ENCODE measurements at places on chromosomes 3 and 15.
A peak's percentile ranks its signal among the peaks of the same experiment; 100 is the strongest.

DNA sequence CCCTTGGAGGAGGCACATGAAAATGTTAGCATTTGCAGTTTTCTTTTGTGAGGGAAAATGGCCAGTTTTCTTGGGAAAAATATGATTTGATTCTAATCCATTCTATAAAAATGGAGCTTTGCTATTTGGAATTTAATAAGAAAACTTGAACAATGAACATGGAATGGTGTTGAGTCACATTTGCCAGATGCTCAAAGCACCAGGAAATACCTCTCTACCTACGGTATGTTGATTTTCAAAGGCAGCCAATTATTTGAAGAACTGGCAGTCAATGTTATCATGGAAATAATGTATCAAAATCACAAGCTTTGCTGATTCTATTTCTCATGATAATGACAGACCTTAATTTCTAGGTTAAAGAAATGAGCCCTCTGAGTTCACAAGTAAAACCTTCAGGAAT, 14.9 kb downstream of the NME9 start:
- no peak for DNase-seq

DNA sequence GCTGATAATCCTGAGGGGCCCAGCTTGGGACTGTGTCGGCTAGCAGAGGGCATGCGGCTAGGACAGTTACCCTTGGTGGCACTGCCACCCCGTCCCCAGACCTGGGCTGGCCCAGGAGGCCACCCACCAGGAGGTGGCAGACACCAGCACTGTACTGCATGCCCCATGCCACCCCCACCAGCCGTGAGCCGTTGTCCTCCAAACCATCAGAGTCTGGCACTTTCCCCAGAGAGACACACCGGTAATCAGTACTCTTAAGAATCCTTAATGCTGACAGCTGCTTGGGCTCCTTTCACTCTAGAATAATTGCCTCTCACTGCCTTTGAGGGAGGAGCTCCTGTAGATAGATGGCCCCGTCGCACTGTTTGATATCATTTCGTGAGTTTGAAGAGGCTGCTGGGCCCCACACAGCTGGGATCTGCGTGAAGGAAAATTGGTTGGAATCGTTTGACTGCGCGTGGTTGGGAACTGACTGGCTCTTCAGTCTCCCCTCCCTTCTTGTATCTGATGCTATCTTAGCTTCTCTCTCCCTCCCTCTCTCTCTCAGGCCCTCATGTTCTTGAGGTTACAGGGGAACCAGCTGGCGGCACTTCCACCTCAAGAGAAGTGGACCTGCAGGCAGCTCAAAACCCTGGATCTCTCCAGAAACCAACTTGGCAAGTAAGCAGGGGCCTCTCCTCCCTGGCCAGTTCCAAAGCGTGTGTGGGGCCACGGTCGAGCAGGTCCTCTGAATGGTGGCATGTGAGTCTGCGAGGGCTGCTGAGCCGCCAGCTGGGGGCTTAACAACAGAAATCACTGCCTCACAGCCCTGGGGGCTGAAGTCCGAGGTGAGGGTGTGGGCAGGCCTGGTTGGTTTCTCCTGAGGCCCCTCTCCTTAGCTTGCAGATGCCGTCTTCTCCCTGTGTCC, 94.9 kb downstream of the LRRK1 start:
- no peak for DNase-seq

DNA sequence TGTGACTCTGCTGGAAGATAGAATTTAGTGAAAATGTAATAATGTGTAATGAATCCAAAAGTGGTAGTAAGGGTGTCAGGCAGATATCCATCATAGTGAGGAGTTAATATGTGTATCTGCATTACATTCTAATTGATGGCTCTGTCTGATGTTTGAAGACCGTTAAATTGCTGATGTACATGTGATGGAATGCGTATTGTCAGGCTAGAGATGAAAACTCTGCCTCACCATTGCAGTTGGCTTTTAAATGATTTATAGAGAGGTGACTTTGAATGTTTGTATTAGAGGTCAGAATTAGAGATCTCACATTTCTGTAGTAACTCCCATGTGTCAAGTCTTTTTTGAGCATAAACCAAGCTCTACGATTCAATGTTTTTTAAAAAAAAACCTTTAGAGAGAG, 234.6 kb downstream of the NAALADL2 start:
- no peak for DNase-seq

- peak; percentile 73 for DNase-seq
These were observed 5.1 kb downstream of the FAM43A start for GRCh38 chr3:194690501-194691372.

GRCh38 chr3:117705011-117705410, 995.4 kb downstream of the TUSC7 start:
- DNase-seq, result no peak

GRCh38 chr3:171542976-171543375, 82.8 kb upstream of the TNIK start:
- no peak for DNase-seq

DNA sequence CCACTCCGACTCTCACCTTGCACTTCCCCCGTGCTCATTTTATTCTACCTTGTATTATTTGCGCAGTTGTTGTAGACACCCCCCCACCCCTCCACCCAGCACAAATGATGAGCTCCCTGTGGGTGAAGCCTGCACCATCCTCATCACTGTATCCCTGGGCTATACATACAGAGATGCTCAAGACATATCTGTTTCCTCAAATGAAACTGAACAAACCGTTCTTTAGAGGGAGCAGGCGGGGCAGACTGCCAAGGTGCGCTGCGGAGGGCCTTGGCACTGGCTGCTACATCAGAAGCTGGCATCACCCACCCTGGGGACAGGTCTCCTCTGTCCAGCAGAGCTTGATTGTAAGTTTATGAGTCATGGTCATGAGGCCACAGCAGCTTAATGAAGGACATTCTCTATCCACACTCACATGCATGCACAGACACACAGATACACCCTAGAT, 29.0 kb downstream of the ADCY5 start:
- no peak for DNase-seq

DNA sequence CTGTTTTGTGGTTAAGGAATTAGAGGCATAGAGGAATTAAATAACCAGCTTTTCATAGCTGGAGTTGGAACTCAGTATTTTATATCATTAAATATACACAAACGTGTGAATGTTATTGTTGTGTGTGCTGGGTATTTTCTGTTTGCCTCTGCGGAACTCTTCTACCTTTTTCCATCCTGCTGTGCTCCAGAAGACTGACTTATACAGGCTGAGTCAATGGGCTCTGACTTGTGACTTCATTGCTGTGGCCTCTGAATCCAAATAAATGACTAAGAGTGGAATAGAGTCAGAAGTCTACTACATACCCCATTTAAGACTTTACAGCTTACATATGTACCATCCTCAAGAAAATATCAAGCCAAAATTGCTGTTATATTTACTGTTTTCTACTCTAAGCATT, 17.6 kb downstream of the ARIH1 start:
- DNase-seq, result peak; percentile 15

DNA sequence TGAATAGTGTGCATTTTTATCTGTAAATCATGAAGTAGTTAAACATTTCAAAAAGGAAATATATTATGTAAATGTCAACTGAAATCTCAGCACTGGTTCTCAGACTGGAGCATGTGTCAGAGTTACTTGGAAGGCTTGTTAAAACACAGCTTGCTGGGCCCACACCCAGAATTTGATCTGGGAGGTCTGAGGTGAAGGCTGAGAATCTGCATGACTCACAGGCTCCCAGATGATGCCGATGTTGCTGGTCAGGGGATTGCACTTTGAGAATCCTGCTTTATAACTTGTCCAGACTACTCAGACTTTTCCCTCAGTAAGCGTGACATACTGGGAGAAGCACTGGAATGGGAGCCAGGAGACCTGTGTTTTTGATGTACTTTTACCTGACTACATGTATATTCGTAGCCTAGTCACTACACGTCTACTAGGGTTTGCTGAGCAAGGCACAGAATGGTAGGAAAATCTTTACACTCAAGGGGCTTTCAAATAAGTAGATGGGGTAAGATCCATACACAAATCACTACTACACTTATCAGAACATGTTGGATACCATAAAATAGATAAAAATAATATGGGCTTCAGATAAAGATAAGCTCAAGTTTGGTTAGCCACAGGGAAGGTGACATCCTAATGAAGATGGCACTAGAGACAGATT, 77.1 kb upstream of the MEX3B start:
- DNase-seq, result peak; percentile 73

GRCh38 chr15:92883163-92883875, 16.8 kb upstream of the CHD2 start:
- no peak for DNase-seq

DNA sequence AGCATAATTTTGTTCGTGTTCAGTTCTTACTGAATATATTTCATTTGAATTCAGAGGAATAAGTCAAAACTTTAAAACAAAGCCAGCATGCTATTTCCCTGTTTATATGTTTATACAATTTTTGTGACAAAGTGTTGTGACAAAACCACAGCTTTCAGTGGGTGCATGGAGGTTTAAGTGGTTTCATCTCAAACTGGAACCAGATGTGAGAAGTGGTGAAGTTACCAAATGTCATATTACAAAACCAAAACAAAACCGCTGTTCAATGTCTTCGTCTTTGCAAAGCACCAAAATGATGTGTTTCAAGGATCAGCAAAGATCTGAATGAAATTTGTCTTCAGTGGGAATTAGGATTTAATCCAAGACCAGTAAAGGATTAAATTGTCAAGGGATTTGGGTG, 59.3 kb upstream of the OSTN start:
- peak; percentile 34 for DNase-seq

GRCh38 chr15:86221119-86221518, 141.4 kb downstream of the AGBL1 start:
- DNase-seq, result no peak

DNA sequence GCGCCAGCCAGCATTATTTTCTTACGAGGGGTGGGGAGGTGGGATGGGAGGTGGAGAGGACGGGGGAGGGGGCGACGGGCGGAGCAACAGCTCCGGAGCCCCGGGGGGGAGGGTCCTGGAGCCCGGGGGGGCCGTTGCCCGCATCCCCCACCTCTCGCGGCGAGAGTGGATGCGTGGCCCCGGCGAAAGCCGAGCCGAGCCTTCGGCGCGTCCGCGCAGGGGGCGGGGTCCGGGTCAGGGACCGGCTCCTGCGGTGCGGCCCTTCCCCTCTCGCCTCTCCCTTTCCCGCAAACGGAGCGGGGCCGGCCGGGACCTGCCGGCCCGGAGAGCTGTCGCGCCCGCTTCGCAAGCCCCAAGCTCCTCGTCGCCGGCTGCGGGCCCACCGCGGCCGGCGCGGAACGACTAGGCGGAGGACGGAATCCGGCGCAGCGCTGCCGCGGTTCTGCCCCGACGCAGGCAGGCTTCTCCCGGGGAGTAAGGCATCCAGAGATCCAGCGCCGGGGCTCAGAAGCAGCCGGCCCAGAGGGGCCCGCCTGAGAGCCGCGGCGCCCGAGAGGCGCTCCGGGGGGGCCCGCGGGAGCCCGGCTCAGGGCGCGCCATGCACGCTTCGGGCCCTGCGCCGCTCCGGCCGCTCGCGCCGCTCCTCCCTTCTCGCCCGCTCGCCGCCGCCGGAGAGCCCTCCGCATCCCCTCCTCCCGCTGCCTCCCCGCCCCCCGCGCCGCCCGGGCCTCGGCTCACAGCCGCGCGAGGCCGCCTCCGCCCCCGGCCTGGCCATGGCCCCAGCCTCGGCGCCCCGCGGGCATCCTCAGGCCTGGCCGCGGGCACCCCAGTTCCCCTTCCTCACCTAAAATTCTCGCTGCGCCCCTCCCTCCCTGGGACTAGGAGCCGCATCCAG, 459 bp upstream of the ADCY5 start:
- DNase-seq, result no peak

Data from H4 (cell line).